ENCODE measurements at places on chromosomes 2 and 18.

- peak; percentile 29 for DNase-seq
Measured at GRCh38 chr2:144165599-144166250, 354.2 kb downstream of the ZEB2 start.

GRCh38 chr2:18891600-18892345, 302.4 kb upstream of the NT5C1B start:
- peak; percentile 76 for DNase-seq

DNA sequence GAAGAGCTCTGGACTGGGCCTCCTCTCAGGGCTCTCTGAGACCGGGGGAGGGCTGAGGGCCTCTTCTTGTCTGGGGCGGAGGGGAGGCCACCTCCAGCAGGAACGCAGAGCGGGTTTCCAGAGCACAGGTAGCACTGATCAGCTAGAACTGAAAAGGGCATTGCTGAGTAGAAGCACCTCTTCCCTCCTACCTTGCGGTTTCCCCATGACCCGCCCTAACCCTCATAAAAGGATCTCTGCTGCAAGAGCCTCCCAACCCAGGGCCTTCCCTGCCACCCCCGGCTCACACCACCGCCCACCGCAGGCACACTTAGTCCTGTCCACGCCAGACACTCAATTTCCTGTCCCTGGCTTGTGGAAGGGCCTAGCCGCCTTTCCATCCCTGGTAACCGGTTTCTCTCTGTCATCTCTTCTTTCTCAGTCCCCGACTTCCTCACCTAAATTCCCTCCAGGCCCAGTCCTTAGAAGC, 966 bp downstream of the ADCY3 start:
- peak; percentile 12 for DNase-seq

GRCh38 chr2:219907011-219907365, 279.6 kb downstream of the SLC4A3 start:
- no peak for DNase-seq

DNA sequence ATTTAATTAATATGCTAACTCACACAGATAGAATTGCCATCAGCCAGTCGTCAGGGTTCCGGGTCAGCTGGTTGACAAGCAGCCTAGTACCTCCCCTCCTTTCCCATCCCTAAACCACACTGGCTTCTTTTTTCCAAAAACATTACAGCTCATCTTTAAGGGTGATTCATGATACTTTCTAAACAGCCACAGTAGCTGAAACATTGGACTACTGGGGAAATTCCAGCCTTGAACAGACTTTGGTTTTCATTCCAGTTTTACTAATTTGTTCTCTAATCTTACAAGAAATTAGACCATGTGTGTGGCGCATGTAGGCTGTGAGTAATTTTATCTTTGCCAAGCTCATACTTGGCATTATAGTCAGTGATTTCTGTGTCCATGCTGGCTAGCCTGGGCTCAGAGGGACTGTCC, 110.8 kb downstream of the FMNL2 start:
- peak; percentile 94 for DNase-seq

DNA sequence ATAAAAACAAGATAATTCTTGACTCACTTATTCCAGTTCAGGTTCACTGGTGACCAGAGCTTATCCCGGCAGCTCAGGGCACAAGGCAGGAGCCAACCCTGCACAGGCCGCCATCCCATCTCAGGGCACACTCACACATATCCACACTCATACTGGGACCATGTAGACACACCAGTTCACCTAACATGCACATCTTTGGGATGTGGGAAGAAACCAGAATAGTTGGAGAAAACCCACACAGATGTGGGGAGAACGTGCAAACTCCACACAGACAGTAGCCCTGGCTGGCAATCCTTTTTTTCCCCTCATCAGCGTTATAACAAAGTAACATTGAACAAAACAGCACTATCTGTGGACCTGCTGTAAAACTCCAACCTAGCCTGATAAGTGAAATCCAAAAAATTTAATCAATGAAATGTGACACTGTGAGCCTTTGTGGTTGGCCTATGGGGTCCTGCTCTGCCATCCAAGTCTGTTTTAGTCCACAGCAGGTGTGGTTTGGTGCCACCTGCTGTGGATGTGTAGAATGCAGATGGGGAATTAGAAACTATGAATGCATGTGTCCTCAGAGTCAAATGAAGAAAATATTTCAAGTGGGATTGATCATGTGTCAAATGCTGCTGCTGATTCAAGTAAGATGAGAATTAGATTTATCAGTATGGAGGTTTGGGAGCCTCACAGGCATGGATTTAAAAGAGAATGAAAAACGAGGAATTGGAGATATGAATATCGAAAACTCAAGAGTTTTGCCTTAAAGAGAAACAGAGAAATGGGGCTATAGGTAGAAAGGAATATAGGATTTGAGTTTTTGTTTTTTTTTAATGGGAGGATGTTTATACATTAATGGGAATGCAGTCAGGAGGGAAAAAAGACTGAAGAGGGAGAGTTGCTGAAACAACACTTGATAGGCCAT, 47.0 kb downstream of the UGP2 start:
- peak; percentile 48 for DNase-seq
